ENCODE measurements at places on chromosomes 11 and 22.

DNA sequence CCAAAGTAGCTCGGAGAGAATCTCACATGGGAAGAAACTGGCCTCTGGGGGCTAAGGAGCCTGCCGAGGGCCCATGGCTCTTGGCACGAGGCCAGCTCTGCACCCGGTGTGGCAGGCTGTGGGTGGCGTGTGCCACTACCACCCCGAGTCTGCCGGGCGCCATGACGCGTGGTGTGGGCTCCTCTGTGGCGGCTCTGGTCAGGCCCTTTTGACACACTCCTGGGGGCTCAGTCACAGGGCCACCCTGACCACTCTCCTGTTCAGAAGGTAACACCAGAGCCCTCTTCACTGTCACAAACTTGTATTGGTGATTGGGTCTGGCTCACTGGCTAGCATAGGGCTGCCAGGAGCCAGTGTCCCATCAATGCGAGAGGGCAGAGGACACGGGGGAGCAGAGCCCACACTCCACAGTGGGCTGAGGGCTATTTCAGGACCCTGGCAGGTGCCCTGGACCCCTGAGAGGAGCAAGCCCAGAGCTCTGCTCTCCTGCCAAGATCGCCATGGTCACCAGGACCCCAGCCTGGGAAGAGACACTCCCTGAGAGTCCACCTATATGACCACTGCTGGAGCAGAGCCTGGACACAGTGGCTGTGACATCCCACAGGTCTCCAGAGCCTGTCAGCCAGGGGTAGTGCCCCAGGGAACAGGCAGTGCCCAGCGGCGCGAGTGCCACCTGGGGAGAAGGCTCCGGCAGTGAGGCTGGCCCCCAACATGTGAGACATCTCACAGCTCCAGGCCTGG is 8.6 kb upstream of the PPM1F start:
- no peak for DNase-seq

GRCh38 chr11:70173018-70173417 is 30.1 kb upstream of the FADD start:
- no peak for DNase-seq

DNA sequence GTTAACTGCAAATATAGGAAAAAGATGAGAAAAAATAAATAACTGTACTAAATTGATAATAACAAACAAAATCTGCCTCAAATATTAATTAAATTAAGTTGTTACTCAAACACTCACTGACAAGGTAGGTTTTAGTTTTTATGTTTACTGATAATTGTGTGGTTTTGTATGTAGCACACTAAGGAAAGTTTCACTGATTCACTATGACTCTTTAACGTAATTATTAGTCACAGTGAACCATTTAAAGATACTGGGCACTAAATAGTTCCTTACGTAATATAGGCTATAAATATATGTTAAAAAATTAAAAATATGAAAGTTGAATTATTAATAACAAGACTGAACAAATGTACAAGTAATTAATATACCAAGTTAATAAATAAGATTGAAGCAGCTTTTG is 2330.0 kb upstream of the RAG2 start:
- no peak for DNase-seq

DNA sequence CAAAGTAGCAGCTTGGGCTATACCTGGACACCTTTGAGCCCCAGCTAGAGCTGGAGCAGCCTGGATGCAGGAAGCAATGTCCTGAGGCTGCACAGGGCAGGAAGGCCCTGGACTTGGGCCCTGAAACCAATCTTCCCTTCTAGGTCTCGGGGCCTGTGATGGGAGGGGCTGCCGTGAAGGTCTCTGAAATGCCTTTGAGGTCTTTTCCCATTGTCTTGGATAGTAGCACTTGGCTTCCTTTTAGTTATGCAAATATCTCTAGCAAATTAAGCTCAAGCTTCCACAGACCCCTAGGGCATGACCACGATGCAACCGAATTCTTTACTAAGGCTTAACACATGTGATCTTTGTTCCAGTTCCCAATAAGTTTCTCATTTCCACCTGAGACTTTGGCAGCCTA is 40.0 kb downstream of the LINC01488 start:
- DNase-seq, result no peak

GRCh38 chr22:45212992-45213751 is 27.5 kb downstream of the KIAA0930 start:
- no peak for DNase-seq

GRCh38 chr11:67608486-67608885 is 1.8 kb downstream of the NDUFV1 start:
- DNase-seq, result no peak

DNA sequence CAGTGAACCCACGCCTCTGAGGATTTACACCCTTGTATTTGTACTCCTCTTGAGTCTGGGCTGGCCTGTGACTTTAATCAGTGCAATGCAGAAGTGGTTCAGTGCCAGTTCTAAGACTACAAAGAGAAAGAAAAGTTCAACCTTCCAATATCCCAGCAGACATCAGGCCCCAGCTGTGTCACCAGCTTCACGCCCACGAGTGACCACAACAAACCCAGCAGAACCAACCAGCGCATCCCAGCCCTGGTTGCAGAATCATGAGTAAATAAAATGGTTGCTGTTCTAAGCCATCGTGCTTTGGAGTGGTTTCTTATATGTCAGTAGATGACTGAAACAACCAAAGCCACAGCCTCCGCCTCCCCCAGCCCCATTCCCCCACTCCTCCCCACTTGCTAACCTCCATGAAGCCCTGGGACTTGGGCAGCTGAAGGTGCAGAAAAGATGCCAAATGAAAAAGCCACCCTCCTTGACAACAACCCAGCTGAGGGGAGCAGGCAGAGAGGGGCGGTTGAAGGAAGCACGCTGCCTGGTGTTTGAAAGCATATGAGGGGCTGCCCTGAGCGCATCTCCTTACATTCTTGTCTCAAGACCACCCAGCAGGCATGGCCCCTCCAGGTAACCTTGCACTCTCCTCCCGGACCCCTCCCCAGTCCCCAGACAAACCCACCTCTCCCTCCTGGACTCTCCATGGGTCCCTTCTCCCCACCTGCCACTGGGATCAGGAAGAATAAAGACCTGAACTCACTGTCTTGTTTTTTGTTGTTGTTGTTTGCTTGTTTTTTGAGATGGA is 20.9 kb downstream of the TSKU start:
- DNase-seq, result no peak

DNA sequence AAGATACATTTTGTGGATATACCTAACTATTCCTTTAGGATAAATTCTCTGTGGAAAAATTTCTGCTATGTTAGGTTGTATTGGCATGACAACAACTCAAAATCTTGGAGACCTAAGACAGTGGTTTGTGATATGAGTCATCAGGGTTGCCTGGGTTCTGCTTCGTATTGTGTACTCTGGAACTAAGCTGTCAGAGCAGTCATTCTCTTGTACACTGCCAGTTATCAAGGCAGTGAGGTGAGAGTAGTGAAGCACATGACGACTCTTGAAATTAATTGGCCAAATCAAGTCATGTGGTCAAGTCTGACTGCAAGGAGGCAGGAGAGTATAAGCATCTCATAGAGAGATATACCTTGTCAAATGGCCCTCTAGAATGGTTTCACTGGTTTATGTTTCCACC is 104.4 kb downstream of the FANCF start:
- no peak for DNase-seq

DNA sequence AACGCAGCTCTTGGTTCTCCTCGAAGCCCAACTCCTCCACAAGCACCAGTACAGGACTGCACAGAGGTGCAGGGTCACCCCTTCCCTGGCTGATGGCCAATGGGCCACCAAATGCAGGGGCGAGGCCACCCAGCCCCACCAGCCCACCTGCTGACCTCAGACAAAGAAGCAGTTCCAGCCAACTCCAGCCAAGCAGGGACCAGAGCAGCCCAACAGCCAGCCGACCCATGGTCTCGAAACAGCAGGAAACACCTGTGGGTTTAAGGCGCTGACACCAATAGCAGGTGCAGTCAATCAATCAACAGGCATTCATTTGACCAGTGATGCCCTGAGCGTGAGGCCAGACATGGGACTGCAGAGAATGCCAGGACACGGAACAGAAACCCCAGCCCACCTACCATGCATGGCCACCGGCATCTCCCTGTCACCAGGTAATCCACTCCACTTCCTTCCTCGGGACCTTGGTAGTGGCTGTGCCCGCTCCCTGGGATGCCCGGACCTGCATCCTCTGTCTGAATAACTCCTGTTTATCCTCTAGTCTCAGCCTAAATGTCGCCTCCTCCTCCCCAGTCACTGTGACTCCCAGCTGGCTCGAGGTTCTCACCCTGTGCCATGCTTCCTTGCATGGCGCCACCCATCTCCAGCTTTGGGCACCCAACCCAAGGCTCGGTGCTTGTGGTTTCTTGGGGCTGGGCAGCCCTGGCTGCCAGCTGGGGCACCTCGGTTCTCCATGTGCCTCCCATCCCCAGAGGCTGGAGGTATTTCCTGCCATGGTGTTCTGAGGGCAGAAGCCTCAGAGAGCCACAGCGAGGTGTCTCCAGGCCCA is 1475.4 kb downstream of the BRD1 start:
- DNase-seq, result no peak
